ENCODE measurements at places on chromosomes 11 and 22.

- DNase-seq, result no peak
Measured at GRCh38 chr11:70952191-70952590, 300.2 kb downstream of the SHANK2 start.

GRCh38 chr22:30249049-30250038, 2.8 kb upstream of the LIF start:
- no peak for DNase-seq

- DNase-seq, result no peak
Measured at GRCh38 chr22:17787716-17788330, 13.6 kb upstream of the BID start.

GRCh38 chr22:45083659-45084305, 74.0 kb upstream of the PHF21B start:
- DNase-seq, result peak; percentile 79

DNA sequence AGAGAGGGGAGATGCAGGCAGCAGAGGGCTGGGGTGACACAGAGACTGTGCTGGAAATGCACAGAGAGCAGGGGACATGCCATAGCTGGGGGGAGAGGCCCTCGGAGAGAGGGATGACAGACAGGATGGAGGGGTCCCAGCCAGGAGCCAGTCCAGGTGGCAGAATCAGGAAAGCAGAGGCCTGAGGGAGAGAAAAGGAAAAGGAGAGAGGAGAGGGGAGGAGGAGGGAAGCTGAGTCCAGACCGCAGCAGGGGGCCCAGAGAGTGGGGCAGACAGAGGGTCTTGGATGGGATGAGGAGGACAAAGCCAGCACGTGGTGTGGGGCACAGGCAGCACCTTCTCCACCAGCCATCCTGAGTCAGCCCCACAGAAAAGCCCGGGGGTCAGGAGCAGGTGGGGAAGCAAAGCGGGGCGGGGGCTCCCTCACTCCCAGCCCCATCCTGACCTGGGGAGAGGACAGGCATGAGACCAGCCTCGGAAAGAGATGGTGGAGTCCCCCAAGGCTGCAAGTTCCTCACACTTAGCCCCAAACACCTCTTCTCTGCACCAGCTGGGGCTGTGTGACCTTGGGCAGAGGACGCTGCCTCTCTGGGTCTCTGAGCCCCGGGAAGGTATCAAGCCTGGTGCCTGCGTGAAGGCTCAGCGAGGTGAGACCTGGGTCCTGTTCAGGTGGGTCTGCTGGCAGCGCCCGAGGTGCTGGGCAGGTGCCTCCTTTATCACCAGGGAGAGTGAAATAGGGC, 48.0 kb downstream of the IGLL1 start:
- no peak for DNase-seq

GRCh38 chr11:120532082-120532831, 20.7 kb downstream of the GRIK4 start:
- DNase-seq, result peak; percentile 65

Measured in fibroblast of skin of right quadriceps (primary cell).